ENCODE measurements at places on chromosomes 11 and 22. TPM values are rescaled to one million over a fixed set of nuclear protein-coding genes. Genes with fewer than 3 reads are reported as not detected.

- DNase-seq = no peak
These were observed 11.4 kb upstream of the KCNQ1OT1 start for GRCh38 chr11:2711161-2711560.

DNA sequence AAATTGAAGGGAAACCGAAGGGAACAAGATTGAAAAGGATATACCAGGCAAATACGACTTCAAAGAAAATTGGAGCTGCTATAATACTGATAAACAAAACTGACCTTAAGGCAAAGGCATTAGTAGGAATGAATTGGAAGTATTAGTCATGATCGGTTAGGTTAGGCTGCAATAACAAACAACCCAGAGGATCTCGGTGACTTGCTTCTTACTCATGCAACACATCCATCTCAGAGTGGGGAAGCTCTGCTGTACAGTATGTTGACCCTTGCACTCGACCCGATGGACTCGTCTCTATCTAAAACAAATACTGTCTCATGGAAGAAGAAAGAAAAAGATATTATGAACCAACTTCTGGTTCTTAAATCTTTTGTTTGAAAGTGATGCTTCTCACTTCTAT is 42.3 kb downstream of the SPATA19 start:
- DNase-seq = no peak

GRCh38 chr22:23396362-23397007 is 183.6 kb downstream of the IGLL1 start:
- DNase-seq = no peak

- no peak for DNase-seq
These were observed 22.8 kb upstream of the GUCY1A2 start for GRCh38 chr11:107041088-107041444.

DNA sequence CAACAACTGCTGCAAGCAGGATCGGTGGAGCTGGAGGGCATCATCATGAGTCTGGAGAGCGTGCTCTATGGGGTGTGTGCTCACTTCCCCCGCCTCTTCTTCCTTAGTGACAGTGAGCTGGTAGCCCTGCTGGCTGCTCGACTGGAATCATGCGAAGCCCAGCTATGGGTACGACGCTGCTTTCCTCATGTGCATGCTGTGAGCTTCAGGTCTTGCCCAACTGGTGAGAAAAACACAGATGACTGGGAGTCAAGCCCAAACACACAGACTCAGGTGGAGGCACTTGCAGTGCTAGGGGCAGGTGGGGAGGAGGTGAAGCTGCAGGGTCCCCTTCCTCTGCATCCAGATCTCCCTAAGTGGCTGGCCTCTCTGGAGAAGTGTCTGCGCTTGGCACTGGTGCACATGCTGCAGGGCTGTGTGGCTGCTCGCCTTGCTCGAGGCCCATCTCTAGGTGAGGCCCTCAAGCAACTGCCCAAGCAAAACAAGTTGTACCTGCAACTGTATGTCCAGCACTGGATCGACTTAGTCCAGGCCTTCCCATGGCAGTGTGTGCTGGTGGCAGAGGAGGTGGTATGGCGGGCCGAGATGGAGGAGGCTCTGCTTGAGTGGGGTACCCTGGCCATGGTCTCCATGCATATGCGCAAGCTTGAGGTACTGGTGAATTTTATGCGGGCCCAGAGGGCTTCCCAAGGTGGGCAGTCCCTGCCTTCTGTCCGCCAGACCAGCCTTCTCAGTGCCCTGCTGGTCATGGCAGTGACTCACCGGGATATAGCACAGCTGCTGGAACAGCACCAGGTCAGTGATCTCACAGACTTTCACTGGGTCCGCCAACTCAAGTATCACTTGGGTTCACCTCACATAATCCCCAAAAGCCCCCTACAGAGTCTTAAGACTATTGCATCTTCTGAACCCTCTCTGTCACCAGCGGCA is 48.1 kb downstream of the DNHD1 start:
- no peak for DNase-seq

- no peak for DNase-seq
These were observed 60.2 kb downstream of the CDKN1C start for GRCh38 chr11:2825261-2825888.

GRCh38 chr11:126561327-126561893 is 205.9 kb downstream of the ST3GAL4 start:
- no peak for DNase-seq

DNA sequence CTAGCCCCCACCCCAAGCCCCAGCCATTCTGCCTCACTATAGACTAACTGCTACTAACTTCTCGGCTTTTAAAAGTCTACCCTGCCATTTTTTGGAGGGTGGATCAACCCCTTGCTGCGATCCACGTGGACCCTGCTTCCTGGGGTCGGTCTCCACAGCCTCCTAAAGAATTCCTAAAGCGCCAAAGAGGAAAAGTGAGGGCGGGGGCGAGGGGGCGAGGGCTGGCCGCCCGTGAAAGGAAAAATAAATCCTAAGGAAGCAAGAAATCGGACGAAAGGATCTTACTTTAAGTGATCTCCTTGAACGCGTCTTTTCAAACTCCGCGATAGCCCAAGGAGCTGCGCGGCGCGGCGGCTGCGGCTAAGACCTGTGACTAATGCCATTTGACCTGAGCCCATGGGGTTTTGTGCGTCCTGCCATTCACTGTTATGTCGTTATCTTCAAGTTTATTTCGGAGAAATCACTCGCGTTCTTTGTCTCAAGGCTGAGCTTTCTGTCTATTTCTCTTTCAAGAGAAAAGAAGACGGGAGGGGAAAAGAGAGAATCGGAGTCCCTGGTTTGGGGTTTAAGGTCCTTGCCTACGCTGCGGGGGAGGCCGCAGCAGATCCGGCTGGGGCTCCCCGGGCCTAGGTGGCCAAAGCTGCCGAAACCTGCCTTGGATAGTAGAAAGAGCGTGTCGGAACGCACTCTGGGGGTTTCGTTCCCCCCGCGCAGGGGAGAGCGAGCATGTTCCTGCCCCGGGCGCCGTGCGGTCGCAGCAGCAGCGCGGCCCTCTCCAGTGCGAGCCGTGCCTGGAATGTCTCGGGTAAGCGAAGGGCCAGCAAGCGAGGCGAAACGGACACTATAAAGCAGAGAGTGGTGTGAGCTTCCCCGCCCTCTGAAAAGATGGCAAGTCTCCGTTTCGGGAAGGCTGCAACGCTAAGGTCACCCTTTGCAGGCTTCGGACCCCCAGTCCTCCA is 2.8 kb upstream of the DBX1 start:
- DNase-seq = no peak

- DNase-seq = no peak
These were observed 355.7 kb downstream of the MN1 start for GRCh38 chr22:27445881-27446280.

GRCh38 chr11:69526453-69526810 is 45.0 kb downstream of the LINC01488 start:
- peak; percentile 17 for DNase-seq

DNA sequence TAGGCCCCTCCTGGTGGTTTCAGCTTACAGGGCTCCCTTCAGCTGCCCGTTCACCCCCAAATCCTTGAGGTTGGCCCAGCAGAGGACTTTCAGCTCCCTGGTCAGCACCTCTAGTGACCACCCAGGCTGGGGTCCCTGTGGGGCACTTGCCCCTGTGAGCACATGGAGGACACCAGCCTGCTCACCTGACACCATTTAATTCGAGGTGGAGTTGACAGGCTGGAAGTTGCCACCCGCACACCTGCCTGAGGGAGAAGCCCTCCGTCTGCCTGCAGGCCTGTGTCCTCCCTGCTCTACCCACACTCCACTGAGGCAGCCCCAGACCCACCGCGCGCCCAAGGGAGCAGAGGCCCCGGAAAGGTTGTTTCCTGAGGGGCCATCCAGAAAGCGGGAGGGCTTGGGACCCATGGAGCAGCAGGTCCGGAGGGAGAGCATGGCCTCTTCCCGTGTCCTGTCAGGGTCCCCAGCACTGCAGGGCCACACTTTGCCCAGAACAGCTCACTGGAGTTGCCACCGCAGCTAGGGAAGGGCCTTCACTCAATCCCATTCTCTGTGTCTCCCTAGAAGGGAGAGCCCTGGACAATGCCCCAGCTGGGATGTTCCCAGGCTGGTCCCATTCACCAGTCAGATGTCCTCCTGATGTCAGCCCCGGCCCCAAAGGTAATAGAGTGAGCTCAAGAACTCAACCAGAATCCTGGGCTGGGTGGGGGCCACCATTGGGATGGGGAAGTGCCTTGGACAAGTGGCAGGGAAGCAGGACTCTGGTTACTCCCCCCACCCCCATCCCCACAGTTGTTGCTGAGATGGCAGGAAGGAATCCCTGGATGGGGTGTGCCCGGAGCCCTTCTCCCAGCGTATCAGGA is 82.4 kb downstream of the MED15 start:
- DNase-seq = no peak

DNA sequence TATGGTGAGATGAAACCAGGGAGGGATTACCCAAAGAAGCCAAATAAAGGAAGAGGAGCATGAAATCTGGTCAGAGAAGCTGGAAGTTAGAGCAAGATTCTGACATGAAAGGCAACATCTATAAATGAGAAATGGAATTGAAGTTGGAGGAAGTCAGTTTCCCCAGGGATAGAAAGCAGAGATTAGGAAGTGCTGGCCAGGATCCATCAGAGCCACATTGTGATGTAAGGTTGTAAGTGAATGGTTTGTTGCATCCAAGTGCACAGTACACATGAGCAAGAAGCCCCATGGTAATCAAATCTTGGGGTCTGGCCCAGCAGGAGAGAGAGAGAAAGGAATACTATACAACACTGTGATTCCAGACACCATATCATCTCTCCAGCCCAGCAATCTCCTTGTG is 6.6 kb upstream of the NLRP10 start:
- no peak for DNase-seq

GRCh38 chr11:60197442-60197841 is 14.6 kb upstream of the MS4A6A start:
- DNase-seq = no peak

DNA sequence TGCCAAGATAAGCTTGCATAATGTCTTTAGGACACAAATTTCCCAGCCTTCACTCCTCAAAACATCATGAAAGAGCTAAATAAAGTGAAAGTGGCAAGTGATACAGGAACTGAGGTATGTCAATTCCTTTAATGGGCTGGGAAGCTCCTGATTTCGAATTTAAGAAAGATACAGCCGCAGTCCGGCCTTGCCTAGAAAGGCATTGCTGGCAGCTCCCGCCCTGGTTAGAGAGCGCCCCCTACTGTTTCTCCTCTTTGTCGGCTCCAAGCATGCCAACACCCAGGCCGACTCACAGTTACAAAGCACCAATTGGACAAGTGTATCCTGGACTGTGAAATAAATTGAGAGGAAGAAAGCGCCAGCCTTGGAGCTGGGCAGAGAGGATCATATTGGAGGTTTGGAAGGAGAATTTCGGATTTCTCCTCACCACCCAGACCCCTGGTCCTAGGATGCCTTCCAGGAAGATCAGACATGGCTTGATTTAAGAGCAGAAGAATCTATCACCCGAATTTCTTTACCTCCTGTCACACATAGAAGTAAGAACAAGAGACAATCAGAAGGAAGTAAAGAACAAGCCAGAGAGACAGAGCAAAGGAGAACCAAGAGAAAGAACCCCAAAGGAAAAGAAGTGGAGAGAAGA is 84.0 kb downstream of the FAM76B start:
- peak; percentile 84 for DNase-seq

DNA sequence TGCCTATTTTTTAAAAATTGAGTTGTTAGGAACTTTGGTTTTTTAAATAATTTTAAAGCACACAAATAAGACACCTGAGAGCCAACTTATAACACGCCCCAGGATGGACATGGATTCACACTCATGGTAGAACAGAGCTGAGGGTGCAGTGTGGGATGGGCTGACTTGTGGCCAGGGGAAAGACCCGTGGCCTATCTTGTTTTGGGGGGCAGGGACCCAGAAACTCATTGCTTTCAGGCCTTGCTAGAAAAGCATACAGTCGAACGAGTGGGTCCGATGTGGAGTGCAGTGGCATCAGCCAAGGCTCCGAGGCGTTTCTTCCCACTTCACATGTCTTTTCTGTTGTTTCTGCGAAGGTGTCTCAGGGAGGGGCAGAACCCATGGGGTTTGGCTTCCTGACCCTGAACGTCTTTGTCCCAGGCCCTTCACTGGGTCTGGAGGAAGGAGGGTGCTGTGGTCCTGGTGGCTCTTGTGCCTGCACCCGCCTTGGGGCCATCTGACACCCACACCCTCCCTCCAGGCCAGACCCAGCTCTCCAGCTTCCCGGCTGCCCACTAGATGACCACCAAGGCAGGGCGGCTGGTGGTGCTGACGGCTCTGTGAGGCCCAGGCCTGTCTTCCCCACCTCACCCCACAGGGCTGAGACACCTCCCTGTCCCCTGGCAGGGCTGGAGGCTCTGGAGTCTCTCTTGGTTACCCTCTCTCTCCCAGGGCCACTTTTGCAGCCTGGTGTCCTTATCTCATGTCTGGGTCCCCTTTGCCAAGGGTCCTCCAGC is 120.8 kb downstream of the KCNQ1 start:
- peak; percentile 39 for DNase-seq

GRCh38 chr22:22037229-22037628 is 54.6 kb upstream of the TOP3B start:
- no peak for DNase-seq

- no peak for DNase-seq
These were observed 9.6 kb downstream of the ADM start for GRCh38 chr11:10314199-10315072.

DNA sequence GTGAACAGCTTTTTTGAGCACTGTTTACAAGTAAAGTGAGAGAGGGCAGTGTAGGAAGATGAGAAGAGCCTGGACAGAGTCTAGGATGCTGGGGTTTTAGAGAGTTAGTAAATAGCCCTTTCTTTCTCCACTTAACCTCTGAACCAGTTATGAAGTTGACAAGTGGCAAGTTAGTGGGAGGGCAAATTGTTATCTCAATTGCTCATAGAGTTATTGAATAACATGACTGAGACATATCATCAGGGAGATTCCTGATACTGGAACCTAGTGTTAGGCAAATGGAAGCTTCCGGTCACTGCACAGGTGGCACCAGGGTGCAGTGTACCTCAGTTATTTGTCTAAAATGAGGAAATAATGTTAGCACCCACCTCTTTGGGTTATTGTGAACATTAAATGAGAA is 57.8 kb upstream of the PTPN5 start:
- no peak for DNase-seq

The CCDC87 gene
- 1.3 TPM for total RNA-seq

The BEST1 gene
- 25.5 TPM for total RNA-seq

The OR52E8 gene
- 0.46 TPM for total RNA-seq

The NCAM1 gene
- 537 TPM for total RNA-seq

The FCHSD2 gene
- total RNA-seq = 51.0 TPM

The TM7SF2 gene
- 56.6 TPM for total RNA-seq

The FGF4 gene
- total RNA-seq = not detected

The SCGB1D2 gene
- total RNA-seq = not detected

The LRP5 gene
- total RNA-seq = 9.2 TPM

The MFRP gene
- not detected for total RNA-seq

The TMEM80 gene
- 17.9 TPM for total RNA-seq

The KCNQ1OT1 gene
- 4.2 TPM for total RNA-seq

Measured in dorsolateral prefrontal cortex (tissue), 122 donors.